Central memory CD8-positive, alpha-beta T cell (primary cell): ENCODE measurements at places on chromosomes 2 and 18.

- no peak for DNase-seq
These were observed 27.8 kb upstream of the MLPH start for GRCh38 chr2:237459226-237459625.

- no peak for DNase-seq
These were observed 75.0 kb downstream of the GLI2 start for GRCh38 chr2:120810639-120811038.

- DNase-seq: no peak
These were observed 208.1 kb downstream of the NCKAP5 start for GRCh38 chr2:133360190-133360589.

DNA sequence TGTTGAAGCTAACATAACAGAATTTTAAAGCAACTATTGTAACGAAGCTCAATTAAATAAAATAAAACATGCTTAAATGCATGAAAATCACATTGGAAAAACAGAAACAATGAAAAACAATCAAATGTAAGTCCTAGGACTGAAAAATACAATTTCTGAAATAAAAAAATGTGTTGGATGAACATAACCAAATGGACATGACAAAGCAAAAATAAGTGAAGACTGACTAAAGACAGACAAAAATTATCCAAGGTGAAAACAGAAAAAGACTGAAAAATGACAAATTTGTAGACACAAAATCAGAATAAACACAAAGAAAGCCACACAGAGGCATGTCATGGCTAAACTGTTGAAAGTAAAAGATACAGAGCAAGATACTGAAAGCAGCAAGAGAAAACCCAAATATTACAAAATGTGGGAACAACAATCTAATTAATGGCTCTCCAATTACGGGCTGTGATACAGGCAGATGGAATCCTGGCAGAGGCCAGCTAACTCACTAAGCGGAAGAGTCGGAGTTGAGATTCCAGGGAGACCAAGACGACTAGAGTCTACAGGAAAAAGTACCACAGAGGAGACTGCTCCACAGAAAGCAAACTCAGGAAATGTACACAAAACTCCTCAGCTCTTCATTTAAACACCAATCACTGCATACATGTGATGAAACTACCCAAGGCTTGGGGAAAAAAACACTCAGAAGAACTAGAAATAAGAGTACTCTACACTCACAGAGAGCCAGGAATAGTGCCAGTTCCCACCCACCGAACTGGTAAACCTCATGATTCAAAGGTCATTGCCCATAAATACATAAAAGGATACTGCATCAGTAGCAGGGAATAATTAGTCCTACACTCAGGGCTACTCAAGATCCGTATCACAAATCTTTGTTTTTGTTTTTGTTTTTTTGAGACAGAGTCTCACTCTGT is 83.6 kb downstream of the ATAD2B start:
- DNase-seq: no peak

- DNase-seq: no peak
These were observed 64.1 kb downstream of the EMILIN2 start for GRCh38 chr18:2910751-2911425.

GRCh38 chr2:72859831-72860262 is 27.4 kb upstream of the SPR start:
- no peak for DNase-seq

GRCh38 chr2:134228493-134228903 is 25.4 kb upstream of the MGAT5 start:
- DNase-seq: no peak

DNA sequence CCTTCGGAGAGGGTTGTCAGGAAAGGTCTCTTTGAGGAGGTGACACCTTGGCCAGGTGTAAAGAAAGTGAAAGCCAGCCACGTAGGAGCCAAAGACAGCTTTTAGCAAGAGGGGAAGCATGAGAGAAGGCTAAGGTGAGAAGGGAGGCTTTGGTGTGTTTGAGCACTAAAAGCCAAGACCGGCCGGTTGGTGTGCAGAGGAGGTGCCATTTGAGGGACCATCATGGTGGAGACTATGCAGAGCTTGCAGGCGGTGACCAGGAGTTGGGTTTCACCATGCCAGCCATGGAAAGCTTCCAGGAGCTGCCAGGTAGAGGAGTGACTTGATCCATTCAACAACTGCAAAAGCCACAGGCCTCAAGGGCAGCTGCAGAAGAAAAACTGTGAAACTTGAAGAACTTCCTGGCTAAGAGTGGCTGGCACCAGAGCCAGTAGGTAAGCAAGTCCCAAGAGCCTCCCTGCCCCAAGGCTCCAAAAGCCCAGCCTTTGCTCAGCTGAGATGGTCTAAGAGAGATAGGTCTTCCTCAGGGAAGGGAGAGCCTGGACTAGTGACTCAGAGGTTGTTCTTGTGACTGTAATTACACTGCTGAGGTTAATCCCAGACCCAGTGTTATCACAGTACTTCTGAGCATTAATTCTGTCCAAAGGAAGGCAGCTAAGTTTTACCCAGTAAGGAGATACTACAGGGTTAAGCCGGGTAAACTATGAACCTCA is 319.0 kb downstream of the BCL11A start:
- DNase-seq: no peak

- no peak for DNase-seq
These were observed 6.8 kb downstream of the SERPINE2 start for GRCh38 chr2:224032283-224032682.

DNA sequence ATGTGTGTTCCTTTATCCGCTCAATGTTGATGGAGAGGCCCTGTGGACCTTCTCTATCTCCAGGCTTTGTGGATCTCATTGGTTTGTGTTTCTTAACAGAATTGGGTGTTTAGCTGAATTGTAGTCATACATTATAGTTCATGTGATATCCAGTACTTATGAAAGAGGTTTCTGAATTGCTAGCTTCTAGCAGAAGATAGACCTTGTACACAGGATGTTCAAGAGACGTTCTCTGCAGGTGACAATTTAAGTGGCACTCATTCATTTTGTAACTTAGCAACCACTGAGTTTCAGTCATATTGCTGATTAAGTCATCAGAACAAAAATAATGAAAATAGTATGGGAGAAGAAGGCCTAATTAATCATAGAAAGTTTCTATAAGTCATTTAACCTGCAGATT is 279.2 kb downstream of the ALPK2 start:
- DNase-seq: no peak

DNA sequence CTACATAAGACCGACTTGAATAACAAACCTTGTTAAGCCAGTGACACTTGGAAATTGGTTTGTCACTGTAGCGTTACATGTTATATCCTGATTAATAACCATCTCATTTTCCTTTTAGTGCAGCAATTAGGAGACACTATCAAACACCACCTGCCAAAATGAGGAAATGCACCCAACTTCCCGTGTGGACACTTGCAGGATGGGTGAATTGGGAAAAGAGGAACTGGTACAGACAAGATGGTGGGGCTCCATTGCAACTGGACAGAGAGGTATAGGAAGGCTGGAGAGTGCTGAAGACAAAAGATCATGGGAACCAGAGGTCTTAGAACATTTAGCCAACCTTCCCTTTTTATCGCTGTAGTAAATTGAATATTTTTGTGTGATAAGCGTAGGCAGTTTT is 816.3 kb upstream of the HS6ST1 start:
- DNase-seq: no peak

GRCh38 chr2:134586326-134586965 is 132.4 kb downstream of the TMEM163 start:
- DNase-seq: no peak

- DNase-seq: no peak
These were observed 43.2 kb downstream of the SP140 start for GRCh38 chr2:230268606-230269243.

- DNase-seq: no peak
These were observed 1061.5 kb downstream of the CNTNAP5 start for GRCh38 chr2:125086313-125087184.

- DNase-seq: no peak
These were observed 322.0 kb upstream of the SOX11 start for GRCh38 chr2:5370158-5370557.

DNA sequence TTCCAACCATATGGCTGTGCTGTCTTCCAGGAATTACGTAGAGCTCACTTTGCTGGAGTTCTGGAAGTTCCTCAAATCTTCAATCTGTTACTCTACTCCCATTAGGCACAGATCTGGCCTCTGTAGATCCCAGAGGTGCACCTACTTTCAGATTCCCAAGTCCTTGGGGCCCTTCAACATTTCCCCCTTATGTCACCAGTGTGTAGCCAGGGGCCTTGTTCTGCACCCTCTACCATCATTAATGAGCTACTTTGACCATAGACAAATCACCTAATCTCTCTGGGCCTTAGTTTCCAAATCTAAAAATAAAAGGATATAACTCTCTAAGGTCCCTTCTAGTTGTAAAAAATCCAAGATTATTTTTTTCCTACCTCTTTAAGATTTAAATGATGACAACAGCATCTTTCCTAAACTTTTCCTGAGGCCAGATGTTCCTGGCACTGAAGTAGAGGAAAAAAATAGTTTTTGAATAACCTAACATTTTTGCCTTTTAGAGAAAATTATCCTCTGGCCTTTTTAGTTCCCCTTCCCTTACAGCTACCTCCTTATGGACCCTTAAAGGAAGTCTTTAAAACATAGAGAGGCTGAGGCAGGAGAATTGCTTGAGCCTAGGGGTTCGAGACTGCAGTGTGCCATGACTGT is 31.0 kb upstream of the WIPF1 start:
- DNase-seq: no peak

- no peak for DNase-seq
These were observed 30.7 kb downstream of the MAPK4 start for GRCh38 chr18:50590593-50590992.

GRCh38 chr18:58530801-58531200 is 98.1 kb downstream of the ALPK2 start:
- no peak for DNase-seq

GRCh38 chr2:107711941-107712340 is 114.8 kb upstream of the RGPD4 start:
- DNase-seq: no peak

- no peak for DNase-seq
These were observed 110.9 kb upstream of the SP3 start for GRCh38 chr2:174076040-174076439.

GRCh38 chr2:232293191-232293590 is 85.4 kb upstream of the ALPP start:
- no peak for DNase-seq

DNA sequence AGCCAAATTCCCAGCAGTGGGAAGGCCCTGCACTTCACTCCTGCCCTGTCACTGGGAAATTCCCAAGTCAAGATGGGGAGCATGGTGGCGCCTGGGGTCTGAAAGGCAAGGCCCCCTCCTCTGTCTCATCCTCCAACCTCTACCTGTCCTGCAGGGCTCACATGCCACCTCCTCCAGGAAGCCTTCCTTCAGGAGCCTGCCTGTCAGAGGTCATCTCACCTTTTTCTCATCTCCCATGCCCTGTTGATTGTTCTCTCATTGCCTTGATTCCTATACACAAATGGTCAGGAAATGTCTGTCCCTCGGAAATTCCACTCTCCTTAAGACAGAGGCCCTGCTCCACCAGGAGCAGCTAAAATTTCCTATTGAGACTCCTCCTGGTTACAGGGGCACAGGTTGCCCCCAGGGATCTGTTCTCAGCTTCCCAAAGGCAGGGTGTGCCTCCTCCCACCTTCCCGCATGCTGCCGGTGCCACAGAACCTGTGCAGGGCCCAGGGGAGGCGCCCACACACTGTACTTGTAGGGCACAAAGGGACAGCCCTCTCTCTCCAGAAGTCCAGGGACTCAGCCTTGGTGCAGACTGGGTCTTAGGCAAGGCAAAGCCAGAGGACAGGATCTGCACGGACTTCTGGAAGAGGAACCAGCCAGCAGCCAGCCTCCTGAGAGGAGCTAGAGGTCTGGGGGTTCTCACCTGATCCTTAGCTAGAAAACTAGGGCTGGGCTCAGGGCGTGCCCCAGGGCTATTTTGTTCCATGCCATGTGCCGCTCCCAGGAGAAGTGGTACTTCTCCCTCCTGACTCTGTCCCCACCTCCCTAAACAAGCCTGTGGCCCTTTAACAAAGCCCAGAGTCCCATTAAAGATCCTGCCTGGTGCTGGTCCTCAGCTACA is 12.9 kb downstream of the HES6 start:
- DNase-seq: no peak

DNA sequence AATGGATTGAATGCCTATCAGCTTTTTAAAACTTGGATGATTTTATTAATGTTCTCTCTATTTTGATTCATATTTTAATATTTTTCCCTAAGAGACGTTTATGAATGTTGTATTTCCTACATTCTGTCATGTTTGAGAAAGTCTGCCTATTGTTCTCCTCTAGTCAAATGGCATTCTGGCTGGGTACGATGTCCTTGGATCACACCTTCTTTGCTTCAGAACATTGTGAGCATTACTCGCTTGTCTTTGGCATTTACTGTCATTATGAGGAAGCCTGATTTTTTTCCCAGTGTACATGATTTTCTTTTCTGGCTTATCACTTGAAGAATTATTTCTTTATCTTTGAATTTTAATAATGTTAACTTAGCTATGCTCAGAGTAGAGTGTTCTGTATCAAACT is 78.4 kb downstream of the CDC42EP3 start:
- DNase-seq: no peak

DNA sequence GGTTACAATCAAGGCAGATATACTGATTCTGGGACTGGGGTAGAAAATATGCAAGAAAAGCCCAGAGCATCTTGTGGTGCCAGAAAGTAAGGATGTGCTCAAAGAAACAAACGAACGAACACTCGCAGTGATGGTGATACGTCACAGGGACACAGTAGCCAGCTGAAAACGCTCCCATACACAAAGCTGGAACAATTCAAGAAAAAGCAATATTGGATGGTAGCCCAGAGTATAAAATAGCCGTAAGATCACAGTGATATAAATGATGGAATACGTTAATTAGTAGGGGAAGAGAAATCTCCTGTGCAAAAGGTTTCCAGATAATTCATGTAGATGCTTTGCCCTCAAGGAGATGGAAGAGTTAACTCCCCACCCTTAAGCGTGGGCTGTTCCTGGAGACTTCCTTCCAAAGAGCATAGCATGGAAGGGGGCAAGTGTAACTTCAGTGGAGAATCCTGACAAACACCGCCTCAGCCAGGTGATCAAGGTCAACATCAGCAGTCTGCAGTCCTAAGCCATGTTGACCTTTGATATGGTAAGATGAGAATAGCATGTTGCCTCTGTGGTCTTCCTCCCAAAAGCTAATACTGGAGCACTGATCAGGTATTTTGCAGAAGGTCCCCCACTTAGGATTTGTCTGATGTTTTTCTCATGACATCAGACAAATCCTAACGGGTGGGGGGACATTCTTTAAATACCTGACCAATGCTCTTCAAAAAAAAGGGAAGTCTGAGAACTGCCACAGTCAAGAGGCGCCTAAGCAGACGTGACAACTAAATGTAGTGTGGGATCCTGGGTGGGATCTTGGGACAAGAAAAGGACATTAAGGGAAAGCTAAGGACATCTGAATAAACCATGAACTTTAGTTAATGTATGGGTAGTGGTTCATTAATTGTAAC is 99.0 kb downstream of the NCK2 start:
- no peak for DNase-seq

DNA sequence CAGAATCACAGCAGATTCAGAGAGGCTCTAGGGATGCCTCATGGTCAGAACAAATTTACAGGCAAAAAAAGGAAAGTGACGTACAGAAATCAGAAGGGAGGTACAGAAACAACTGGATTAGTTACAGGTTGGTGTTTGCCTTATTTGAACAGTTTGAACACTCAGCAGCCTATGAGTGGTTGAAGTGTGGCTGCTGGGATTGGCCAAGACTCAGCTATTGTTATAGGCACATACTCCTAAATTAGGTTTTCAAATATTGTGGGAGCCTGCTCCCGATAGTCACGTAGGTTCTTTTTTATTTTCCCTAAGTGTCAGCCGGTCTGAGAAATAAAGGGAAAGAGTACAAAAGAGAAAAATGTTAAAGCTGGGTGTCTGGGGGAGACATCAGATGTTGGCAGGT is 8.9 kb upstream of the LIPG start:
- no peak for DNase-seq

GRCh38 chr2:128159437-128159836 is 68.4 kb downstream of the UGGT1 start:
- no peak for DNase-seq
